Endothelial cell (in vitro differentiated cells): ENCODE measurements at places on chromosomes 3 and 15. TPM values are rescaled to one million over a fixed set of nuclear protein-coding genes. Genes with fewer than 3 reads are reported as not detected.

The CHRNA5 gene
- 22.7 TPM for total RNA-seq

- H3K4me3 ChIP-seq = peak overlapping the region; percentile 79
- peak overlapping the region; percentile 13 for H3K27ac ChIP-seq
- DNase-seq = no peak
- peaks cover 10% of the 10 kb centered on the region for H3K36me3 ChIP-seq
- peaks cover 31% of the 10 kb centered on the region for H3K27me3 ChIP-seq
- H3K4me1 ChIP-seq = peaks cover 34% of the 10 kb centered on the region
Observed at GRCh38 chr3:50338965-50339364, 1.7 kb downstream of the RASSF1 start.

DNA sequence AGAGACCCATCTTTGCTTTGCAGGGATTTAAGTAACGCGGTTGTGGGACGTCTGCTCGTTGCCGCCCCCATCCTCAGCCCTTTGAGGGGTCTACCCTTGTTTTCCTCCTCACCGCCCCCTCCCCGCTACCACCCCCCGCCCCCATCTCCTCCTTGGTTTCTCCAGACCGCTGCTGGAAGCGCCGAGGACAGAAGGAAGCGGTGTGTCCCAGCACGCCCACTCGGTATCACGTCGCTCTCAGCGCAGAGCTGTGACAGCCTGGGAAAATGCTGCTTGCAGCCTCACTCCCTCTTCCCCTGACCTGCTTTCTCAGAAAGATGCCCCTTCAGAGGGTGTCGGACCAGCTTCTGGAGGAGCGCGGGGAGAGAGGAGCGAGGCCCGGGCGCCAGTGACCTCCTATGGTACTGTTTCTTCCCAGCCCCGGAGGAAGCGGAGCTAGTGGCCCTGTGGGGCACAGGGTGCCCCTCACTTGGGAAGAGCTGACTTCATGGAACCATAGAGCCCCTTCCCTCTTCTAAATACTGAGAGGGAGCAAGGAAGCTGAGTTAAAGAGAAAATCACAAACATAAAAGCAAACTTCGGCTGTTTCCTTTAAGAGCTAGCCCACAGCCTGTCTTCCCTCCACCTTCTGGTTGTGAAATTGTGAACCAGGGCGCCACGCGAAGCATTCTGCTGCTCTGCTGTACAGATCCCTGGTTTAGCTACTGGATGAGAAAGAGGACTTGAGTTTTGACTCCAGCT is 698 bp downstream of the IL1RAP start:
- peak overlapping the region; percentile 91 for H3K4me3 ChIP-seq
- no peaks in the 10 kb centered on the region for H3K36me3 ChIP-seq
- H3K27ac ChIP-seq = no peak overlapping the region
- peaks cover 13% of the 10 kb centered on the region for H3K27me3 ChIP-seq
- peaks cover 5% of the 10 kb centered on the region for H3K4me1 ChIP-seq

GRCh38 chr3:64634417-64634816 is 53.4 kb downstream of the ADAMTS9 start:
- H3K4me1 ChIP-seq = peaks cover 10% of the 10 kb centered on the region
- H3K4me3 ChIP-seq = peak overlapping the region; percentile 24
